ENCODE measurements at places on chromosomes 12 and 14.

GRCh38 chr12:6963016-6963731, 7.3 kb downstream of the PHB2 start:
- DNase-seq: peak; percentile 96

GRCh38 chr14:41606532-41607303, at the start of gene LRFN5:
Gene LRFN5, plus strand, starts transcription at chr14:41606876.
- no peak for DNase-seq

DNA sequence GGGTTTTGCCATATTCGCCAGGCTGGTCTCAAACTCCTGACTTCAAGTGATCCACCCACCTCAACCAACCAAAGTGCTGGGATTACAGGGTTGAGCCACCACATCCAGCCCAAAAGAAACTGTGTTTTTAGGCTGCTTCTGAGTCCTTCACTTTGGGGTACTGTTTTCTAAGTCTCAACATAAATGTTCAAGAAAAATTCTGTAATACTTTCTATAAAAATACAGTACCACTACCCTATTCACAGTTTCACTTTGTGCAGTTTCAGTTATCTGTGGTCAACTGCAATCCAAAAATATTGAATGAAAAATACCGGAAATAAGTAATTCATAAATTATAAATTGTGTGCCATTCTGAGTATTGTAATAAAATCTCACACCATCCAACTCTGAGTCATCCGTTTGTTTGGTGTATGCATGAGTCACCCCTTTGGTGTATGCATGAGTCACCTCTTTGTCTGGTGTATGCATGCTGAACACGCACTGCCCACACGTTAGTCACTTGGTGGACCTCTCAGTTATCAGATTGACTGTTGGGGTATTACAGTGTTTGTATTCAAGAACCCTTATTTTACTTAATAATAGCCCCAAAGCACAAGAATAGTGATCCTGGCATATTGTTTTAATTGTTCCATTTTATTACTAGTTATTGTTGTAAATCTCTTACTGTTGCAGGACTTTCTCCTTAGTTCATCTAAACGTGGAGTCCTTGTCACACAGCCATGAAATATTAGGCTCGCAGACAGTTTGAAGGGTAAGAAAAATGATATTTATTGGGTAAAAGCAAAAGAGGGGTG, 190.2 kb downstream of the FSCB start:
- peak; percentile 31 for DNase-seq

DNA sequence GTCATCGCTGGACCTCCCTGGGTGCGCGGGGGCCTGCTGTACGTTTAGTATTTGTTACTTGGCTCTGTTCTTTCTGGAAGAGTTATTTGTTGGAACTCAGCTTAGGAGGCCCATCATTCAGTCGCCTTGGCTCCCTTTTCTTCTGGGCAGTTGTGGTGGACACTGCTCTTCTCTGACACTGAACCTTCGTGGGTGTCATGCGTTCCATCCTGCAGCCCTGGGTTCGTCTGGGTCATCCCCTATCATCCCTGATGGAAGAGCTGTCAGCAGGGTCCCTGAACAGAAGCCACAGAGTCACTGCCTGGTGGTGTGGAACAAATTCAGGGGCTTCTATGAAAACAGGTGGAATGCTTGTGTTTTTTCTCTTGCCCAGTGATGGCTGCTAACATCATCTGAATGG, 52.9 kb upstream of the SCN8A start:
- DNase-seq: no peak

GRCh38 chr12:78210894-78211302, 380.2 kb downstream of the NAV3 start:
- DNase-seq: no peak

GRCh38 chr14:33986804-33987203, 35.9 kb upstream of the EGLN3 start:
- DNase-seq: no peak

- no peak for DNase-seq
Observed at GRCh38 chr12:90091809-90092208, 383.2 kb upstream of the ATP2B1 start.

- DNase-seq: no peak
Observed at GRCh38 chr14:92905667-92906066, 17.3 kb upstream of the CHGA start.

DNA sequence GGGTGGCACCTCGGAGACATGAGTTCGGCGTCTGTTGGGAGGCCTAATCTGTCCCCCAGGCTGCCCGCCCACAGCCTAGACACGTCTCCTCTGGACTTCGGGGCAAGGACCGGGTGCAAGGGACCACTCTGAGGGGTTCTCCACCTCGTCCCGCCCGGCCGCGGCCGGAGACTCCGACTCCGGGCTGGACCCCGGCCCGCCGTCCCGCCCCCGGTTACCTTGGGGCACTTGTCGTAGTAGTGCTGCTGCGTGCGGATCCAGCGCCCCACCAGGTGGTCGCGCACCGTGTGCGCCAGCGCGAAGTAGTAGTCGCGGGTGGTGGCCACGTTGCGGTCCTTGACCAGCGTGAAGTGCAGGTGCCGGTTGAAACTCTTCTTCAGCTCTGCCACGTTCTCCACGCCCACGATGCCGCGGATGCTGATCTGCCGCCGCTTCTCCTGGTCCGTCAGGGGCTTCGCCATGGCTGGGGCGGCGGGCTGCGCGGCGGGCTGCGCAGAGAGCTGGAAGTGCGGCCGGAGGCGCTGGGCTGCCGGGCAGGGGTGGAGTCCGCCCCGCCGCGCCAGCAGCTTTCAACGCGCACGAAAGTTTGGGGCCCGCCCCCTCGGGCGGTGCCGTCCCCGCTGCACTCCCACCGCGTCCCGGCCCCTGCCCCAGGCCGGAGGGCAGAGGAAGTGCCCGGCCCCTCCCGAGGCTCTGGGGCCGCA, at the start of gene PYGL:
PYGL (minus strand) TSS at position 541 of the 704 bp plus-strand sequence; CDS start at position 461, 80 bp downstream.
- DNase-seq: peak; percentile 73

DNA sequence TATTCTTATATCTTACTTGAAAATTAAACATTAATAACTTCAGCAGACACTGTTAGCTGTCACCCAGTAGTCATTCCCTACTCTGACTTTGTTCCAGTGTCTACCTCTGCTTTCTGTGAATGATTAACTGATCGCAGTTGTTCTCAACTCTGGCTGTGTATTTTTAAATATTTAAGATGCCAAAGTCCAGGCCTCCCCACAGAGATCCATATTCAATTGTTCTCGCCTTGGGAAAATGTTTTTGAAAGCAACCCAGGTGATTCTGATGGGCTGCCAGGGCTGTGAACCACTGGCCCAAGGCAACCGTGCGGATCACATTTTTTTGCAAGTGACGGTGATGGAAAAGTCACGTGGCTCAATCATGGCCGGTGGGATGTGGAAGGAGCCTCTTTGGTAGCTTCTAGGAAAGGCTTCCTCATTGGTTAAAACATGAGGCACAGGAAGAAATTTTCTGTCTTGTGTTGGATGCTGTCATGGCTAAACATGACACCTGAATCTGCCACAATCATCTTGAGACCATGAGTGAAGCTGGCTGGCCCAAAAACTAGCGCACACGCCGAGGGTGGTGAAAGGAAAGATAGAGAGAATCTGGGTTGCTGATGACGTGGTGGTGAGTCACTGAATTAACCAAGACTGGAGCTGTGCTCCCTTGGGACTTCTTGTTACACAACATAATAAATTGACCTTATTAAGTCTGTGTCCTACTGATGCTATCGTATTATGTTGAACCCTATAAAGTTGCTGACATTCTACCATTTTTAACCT, 37.2 kb downstream of the RDH12 start:
- peak; percentile 59 for DNase-seq

DNA sequence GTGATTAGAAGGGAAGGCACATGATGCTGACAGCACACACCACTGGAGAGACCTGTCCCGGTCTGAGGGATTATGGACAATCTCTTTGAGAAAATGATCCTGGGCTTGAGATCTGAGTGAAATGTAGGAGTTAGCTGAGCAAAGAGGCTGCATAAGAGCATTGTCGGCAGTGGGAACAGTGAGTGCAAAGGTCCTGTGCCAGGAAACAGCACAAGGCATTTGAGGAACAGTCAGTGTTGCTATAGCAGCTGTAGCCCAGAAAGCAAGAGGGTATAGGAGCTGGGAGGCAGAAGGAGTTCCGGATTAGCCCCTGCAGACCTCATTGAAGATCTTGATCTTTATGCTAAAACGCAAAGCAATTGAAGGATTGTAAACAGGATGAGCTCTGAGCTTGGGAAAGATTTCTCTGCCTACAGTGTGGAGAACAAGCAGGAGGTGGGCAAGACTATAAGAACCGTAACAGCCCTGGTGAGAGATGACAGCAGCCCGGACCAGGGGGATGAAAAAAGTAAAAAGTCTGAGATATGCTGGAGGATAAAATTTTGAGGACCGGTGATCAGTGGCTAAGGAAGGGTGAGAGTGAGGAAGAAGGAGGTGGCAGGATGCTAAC, 28.5 kb downstream of the CFL2 start:
- no peak for DNase-seq

DNA sequence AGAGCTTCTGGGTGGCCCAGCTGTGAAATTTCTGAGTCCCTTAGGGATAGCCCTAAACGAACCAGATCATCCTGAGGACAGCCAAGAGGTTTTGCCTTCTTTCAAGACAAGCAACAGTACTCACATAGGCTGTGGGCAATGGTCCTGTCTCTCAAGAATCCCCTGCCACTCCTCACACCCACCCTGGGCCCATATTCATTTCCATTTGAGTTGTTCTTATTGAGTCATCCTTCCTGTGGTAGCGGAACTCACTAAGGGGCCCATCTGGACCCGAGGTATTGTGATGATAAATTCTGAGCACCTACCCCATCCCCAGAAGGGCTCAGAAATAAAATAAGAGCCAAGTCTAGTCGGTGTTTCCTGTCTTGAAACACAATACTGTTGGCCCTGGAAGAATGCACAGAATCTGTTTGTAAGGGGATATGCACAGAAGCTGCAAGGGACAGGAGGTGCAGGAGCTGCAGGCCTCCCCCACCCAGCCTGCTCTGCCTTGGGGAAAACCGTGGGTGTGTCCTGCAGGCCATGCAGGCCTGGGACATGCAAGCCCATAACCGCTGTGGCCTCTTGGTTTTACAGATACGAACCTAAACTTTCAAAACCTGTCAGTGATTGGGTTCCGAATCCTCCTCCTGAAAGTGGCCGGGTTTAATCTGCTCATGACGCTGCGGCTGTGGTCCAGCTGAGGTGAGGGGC, 38.9 kb downstream of the DAD1 start:
- DNase-seq: no peak

DNA sequence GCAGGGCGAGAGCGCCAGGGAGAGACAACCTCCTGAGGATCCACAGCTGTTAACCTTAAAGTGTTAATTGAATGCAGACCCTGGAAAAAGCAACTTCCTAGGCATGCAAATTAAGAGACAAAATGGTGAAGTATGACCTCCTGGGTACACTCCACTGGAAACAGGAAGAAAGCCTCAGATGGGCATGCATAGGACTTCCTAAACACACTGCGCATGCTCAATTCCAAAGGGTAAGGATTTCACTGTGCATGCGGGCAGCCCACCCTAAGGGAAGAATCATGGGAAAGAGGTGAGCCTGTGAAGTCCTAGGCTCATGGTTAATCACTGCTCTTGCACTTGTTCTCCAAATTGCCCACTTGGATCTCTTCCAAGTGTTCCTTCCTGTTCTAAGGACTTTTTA, 80.5 kb upstream of the CAPRIN2 start:
- no peak for DNase-seq

GRCh38 chr14:94747739-94748138, 22.2 kb downstream of the GSC start:
- no peak for DNase-seq

DNA sequence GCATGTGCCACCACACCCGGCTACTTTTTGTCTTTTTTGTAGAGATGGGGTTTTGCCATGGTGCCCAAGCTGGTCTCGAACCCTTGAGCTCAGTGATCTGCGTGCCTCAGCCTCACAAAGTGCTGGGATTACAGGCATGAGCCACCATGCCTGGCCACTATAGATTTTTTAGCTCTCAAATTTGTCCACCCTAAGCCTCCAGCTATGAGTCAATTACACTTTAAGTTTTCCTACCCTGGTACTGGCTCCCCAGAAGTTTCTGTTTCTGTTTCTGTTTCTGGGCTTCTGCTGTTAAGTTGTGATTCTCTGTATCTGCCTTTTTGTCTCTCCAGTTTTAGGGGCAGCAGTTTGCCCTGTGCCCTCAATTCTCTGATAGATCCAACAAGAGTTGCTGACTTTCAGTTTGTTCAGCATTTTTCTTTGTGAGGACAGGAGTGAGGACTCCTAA, 4.4 kb upstream of the TINF2 start:
- peak; percentile 7 for DNase-seq

GRCh38 chr14:101068313-101069227, 165.0 kb upstream of the RTL1 start:
- peak; percentile 27 for DNase-seq

GRCh38 chr14:68047906-68048305, 228.3 kb downstream of the RAD51B start:
- DNase-seq: no peak

GRCh38 chr12:98002887-98003493, 512.4 kb upstream of the TMPO start:
- no peak for DNase-seq

DNA sequence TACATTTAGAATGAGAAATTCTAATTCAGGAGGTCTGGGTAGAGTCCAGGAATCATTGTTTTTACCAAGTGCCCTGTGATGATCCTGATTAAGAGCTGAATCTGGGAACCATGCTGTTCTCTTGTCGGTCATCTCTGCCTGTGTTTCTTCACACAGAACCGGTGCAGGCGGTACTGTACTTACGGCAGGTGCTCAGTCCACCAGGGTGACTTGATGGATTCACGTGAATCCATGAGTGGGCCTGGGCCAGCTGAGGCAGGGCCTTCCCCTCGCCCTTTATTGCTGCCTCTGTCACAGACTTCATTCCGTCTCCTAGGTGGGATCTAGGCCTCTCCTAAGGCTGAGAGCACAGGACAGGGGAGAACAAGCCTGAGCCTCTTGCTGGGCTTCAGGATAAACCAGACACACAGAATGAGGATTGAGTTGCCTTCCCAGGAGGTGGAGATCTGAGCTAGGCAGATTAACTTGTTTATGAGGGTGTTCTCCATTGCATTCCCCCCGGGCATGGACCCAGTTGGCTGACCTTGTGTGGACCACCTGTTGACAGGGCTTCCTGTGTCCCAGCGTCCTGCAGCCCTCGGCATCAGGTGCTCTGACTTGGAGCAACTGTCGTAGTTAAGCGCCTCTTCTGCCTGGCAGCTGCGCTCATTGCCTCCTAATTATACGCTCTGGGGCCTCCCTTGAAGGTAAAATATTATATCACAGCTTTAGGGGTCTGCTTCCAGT, 42.1 kb downstream of the B4GALNT3 start:
- no peak for DNase-seq

GRCh38 chr12:132432721-132433577, 57.0 kb upstream of the FBRSL1 start:
- no peak for DNase-seq

GRCh38 chr14:68688872-68689371, 103.9 kb downstream of the ZFP36L1 start:
- no peak for DNase-seq

DNA sequence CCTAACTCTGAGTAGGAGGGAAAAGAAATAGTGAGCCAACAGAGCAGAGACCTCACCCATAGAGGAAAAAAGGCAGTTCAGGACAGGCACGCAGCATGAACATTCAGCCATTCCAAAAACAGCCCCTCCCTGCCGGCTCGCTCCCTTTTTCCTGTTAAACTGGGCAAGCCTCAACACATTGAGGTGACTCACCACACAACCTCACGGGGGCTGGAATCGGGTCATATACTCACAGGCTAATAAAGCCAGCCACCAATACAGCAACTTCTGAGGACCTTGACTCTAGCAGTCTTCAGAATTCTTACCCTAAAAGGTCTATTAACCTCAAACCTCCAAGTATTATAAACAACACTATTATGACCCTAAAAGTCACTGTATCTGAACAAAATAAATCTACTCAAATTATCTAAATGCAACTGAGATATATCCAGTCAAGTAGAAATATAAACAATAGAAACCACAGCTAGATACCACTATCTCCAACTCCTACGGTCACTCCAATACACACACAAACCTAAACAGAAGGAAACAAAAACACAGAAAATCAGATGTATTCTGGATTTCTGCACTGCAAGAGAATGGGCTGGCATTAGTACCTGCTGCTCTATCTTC, 6.3 kb downstream of the YBX3 start:
- DNase-seq: peak; percentile 74

Measured in mucosa of descending colon (tissue), 3 donors.